Cerebellum (tissue), 4 donors: ENCODE measurements at places on chromosomes 3 and 15.

DNA sequence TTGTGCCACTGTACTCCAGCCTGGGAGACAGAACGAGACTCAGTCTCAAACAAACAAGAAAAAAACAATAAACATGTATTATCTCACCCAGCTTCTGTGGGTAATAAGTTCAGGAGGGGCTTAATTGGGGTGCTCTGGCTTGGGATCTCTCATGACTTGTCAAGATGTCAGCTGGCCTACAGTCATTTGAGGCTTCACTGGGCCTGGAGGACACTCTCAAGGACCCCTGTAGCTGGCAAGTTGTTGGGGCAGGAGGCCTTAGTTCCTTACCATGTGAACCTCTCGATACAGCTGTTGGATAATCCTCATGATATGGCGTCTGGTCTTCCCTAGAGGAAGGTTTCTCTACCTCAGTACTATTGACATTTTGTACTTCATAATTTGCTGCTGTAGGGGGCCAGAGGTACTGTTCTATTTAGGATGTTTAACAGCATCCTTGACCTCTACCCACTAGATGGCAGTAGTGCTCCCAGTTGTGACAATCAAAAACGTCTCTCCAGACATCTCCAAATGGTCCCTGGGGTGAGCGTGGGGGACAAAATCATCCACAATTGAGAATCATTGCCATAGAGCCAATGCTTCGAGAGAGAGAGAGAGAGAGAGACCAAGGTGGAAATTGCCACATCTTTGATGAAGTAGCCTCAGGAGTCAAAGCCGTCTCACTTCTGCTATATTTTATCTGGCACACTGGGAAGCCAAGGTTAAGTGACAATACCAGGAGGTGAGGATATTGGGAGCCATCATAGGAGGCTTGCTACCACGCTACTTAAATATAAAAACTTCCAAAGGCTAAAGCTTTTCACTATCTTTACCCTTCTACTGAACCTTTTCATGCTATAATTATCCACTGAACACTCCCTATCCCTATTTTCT lies 23.9 kb upstream of the SLTM start:
- peak; percentile 15 for DNase-seq

- DNase-seq: no peak
Measured at GRCh38 chr3:128575777-128576176, 74.8 kb downstream of the RPN1 start.

DNA sequence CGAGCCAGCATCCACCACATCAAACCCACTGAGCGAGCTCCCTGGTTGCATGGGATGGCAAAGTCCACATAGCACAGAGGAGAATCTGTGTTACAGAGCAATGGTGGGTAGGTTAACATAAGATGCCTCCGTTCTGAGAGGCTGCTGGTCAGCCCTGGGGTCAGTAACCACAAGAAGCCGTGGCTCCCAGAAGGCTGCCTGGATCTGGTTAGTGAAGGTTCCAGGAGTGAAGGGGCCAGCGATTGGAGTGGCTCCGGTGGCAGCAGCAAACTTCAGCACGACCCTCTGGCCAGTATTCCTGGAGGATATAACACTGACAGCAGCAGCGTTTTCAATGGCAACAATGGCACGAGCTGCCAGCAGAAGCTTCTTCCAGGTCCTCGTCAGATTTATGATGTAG lies 18.4 kb upstream of the PIGZ start:
- no peak for DNase-seq

DNA sequence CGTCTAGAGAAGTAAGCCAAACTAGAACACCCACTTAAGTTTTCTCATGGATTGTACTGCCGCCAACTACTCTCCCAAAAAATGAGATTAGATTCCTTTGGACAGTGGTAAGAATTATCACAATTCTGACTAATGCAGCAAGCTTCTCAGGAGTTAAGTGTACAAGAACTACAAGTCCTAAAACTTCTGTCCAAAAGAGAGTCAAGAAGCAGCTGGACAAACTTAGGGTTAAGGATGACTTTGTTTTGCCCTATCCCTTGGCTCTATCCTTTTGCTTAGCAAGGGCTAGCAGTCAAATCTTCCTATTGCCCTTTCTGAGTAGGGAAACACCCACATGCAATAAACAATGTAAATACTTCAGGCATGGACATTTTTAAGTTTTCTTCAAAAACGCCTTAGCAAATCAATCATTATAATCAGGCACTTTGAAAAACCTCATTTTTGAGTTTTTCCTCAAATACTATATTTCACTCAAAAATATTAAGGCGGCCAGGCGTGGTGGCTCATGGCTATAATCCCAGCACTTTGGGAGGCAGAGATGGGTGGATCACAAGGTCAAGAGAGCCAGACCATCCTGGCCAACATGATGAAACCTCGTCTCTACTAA lies 19.5 kb downstream of the RAF1 start:
- DNase-seq: no peak

GRCh38 chr15:56232058-56232457 lies 11.6 kb downstream of the RFX7 start:
- DNase-seq: no peak

- peak; percentile 58 for DNase-seq
Measured at GRCh38 chr3:113660896-113661295, 35.5 kb downstream of the USF3 start.

DNA sequence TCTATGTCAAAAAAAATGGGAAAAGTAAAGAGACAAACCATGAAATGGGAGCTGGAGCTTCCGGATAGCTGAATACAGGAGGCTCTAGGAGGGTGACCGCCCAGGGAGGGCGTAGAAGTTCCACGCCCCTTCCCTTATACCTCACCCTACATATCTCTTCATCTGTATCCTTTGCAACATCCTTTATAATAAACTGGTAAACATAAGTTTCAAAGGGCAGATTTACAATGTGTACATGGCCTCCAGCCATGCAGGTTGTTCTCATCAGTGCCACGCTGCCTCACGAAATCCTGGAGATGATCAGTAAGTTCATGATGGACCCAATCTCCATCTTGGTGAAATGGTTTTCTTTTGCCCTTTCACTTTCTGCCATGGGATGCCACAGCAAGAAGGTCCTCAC lies 121.8 kb downstream of the OSBPL10 start:
- DNase-seq: no peak

DNA sequence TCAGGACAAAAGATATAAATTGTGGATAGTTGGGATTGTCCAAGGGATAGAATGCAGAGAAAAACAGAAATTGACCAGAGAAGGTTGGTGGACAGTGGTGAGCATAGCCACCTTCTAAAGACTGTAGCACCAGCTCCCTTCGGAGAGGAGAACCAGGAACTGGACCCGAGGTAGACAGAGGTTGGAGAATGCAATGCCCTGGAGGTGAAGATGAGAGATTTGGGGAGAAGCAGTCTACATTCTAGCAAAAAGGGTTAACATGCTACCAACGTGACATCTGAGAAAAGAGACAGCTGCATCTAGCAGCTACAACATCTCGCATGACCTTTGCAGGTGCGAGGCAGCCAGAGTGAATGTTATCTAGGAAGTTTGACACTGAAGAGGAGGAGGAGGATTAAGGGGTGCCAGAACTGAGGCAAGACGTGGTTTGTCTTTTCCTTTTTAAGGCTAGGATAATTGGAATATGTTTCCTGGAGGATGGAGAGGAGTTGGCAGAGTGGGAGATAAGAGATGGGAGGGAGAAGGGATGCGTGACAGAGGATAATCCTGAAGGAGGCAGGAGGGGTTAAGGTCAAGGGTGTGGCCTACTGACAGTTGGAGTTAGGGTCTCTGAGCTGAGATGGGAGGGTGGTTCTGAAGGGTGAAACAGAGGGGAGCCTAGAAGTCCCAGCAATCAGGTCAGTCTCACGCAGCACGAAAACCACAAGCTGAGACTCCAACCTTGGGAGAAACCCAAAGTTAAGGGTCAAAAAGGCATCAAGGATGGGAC lies 103.7 kb upstream of the NR2E3 start:
- no peak for DNase-seq

GRCh38 chr15:47398132-47398531 lies 319.2 kb upstream of the SEMA6D start:
- DNase-seq: no peak

GRCh38 chr3:8608791-8609467 lies 35.7 kb downstream of the SSUH2 start:
- no peak for DNase-seq

GRCh38 chr3:174219738-174220137 lies 639.4 kb upstream of the NAALADL2 start:
- no peak for DNase-seq

DNA sequence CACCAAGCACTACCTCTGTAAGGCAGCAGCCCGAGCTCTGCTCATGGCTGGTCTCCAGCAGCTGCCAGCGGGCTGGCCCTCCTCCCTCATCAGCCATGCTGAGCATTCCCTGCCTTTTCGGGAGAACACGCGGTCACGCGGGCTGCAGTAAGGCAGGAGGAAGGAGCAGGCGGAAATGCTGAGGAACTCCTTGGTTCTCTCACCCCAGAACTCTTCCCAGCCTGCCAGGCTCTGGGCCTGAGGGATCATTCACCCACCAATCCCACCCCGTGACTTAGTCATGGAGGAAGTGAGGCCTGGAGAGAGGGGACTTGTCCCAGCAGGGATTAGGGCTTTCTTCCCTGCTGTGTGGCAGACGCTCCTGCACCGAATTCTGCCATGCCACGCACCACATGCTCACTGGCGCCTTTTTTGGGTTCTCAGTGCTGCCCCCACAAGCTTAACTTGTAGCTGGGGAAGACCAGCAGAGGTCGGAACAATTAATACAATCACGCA lies 42.9 kb upstream of the RPL32 start:
- peak; percentile 68 for DNase-seq

GRCh38 chr15:71893691-71894090 lies 83.3 kb downstream of the NR2E3 start:
- no peak for DNase-seq

- DNase-seq: no peak
Measured at GRCh38 chr3:127680798-127681221, 8.1 kb downstream of the ABTB1 start.

DNA sequence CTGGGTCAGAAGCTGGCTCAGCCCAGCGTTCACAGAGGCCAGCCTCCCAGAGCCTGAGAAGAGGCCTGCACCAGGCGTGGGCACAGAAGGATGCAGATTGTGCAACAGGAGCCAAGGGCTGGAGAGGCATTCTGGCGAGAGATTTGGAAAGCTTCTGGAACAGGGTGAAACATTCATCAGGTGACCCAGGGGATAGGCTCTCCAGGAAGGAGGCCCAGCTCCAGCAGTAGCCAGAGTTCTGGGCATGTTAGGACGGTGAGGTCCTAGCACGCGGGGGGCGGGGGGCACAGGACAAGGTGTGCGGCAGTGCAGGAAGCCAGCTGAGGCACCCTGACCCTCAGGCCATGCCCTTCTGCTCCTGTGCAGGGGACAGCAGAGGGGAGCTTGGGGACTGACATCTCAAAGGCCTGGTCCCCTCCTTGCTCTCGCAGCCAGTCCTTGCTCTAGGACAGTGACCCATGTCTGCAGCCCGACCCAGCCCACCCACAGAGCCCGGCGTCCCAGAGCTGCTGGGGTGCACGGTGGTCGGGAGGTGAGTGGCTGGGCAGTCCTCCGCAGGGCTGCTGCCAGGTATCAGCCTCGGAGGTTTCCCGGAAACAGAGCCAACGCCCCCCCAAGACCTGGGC lies 111.7 kb upstream of the KLF13 start:
- peak; percentile 52 for DNase-seq

GRCh38 chr3:103712320-103713008 lies 1277.6 kb downstream of the ZPLD1 start:
- no peak for DNase-seq

DNA sequence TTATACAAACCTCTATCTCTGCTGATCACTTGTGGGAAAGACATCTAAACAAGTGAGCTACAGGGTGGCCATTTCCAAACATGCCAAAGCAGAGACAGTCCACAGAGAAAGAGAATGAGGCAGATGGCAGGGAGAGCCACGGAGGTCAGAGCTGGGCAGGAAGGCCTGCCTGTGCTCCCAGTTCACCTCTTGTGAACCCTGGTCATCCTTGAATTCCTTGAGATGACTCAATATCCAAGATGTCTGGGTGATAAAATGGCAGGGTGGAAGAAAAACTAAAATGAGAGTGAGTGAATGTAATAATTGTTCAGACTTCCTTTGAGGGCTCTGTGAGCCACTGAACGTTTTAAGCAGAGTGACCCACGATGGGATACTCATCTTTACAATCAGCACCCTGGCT lies 104.8 kb downstream of the PLCH1 start:
- no peak for DNase-seq

- DNase-seq: no peak
Measured at GRCh38 chr3:50388720-50389413, 29.5 kb upstream of the TMEM115 start.

DNA sequence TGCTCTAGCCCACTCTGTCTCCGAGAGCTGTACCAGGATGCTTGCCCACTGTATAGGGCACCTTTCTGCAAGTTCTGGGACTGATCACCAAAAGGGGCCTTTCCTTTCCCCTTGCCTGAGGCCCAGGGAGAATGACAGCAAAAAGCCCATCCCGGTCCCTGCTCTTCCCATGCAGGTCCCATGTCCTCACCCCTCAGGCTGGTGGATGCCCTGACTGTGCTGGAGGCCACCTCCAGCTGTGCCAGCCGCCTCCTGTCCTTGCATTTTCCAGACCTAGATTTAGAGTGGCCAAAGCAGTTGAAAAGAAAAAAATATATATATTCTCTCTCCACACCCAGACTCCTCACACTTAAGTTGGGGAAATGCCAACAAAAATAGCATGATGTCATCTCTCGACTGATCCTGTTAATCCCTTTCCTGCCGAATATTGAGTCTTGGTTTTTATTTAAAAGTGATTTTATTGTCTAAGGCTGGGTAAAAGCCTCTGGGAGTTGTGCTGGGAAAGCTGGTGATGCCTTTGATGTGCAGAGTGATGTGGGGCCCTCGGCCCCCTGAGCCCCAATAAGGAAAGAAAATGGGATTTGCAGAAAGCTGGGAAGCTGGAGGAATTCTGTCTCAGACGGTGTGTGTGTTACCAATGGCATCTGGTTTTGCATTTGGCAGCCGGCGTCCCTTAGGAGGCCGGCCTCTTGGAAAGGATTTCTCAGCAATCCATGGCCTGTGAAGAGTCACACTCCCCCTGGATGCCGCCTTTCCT lies 29.3 kb upstream of the TPM1 start:
- DNase-seq: no peak

DNA sequence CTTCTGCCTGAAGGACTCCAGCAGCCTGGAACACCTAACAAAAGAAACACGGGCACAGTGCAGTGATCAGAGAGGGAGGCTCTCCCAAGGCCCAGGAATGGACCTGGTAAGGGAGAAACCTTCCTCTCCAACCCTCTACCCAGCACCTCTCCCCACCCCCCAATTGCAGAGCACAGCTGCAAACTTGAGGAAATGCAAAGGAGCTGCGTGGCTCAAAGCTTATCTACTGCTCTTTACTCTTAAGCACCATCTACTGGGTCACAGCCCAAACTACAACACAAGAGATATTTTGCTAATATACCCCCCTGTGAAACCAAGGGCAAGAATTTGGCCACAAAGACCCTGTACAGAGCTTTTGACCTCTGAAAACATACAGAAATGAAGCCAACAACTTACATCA lies 328.3 kb downstream of the OXSM start:
- no peak for DNase-seq

- no peak for DNase-seq
Measured at GRCh38 chr3:161096771-161097367, 8.3 kb downstream of the B3GALNT1 start.

- no peak for DNase-seq
Measured at GRCh38 chr3:167160781-167161180, 219.3 kb downstream of the ZBBX start.
